ENCODE measurements at places on chromosomes 5 and 9.

DNA sequence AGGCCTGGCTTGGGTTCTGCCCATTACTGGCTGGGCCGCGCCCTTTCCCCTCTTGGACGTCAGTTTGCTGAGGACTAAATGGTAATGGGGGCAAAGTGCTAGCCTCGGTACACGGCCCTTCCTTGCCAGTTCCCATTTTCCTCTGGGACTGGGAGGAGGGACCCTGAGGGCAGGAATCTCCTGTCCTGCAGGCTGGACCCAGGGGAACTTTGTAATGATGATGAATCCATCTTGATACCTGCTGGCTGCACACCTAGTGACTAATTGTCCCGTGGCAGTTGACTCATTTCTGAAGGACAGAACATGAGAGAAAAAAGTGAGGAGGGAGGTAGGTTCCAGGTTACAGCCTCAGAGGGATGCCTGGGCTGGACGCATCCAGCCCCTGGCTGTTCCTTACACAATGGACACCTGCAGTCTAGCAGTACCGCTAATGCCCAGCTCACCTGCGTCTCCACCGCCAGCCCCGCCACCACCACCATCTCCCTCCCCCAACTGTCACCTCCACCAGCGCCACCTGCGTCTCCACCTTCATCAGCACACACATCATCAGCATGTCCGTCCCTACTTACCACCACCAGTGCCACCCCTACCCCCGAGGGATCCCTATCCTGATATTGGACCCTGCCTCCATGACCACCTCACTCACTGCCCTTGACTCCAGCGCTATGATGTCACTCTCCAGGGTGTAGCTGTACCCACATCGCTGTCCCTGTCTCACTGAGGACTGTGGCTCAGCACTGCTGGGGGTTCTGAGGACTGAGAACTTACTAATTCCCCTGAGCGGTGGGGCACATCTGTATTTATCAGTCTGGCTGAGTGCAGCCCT, 4.3 kb downstream of the CDHR2 start:
- DNase-seq, result no peak

DNA sequence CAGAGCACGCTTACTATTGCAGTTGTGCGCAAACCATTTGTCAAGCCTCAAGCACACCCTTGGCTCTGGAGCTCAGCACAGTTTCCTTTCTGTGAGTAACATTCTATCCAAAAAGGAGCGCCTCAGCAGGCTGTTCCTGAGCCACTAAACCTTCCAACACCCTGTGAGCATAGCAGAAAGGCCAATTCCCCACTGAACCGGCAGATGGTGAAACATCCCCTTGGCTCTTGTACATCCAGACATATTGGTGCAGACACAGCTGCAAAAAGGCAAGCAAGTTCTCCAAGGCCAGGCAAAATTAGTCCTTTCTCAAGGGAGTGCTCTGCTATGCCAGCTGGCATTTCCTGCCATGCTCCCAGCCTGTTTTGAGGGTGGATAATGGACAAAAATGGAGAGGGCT, 44.1 kb upstream of the CEMIP2 start:
- no peak for DNase-seq

GRCh38 chr9:38309324-38310195, 82.9 kb upstream of the ALDH1B1 start:
- DNase-seq, result no peak

- no peak for DNase-seq
Observed at GRCh38 chr5:149710575-149710974, 19.5 kb upstream of the PPARGC1B start.
